ENCODE measurements at places on chromosomes 1 and 21.

GRCh38 chr1:36464605-36465393, 615 bp upstream of the MRPS15 start:
- DNase-seq: no peak

DNA sequence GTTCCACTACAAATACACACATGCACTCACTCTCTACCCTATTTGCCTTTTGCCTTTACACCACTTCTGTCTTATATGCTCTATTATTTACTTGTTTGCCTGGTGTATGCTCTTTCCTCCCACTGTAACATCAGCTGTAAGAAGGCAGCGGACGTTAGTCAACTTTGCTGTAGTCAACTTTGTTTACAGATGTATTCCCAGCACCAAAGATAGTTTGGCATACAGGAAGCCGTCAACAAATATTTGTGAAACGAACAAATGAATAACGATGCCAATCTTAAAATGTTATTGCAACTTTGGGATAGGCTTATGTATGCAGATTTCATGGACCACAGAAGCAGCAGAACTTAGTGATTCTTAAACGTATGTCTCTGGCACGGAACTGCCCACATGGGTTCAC, 138.3 kb upstream of the GALNT2 start:
- DNase-seq: no peak

- DNase-seq: no peak
Observed at GRCh38 chr1:228164561-228165371, 838 bp upstream of the IBA57 start.

DNA sequence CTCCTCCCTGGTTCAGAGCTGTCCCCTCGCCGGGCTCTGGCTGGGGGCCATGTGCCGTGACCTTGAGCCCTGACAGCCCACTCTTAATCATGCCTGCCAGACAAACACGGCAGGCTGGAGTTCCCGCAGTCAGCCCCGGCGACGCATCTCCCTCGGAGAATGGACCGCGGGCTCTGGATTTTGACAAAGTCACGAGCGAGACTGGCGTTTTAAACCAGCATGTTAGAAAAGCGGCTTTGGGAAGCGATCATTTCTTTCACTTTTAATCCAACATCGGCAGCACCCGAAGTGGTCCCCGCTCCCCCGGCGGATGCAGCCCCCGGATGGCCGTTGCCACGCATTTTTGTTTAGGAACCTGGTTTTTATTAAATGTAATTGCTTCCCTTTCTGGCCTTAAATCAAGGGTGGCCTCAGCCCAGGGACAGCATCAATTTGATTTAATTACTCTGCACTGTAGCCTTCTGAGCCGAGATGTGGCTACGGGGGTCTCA, 70.9 kb downstream of the PRDM16 start:
- DNase-seq: no peak

- DNase-seq: no peak
Observed at GRCh38 chr21:43734928-43735229, 15.9 kb downstream of the PDXK start.

DNA sequence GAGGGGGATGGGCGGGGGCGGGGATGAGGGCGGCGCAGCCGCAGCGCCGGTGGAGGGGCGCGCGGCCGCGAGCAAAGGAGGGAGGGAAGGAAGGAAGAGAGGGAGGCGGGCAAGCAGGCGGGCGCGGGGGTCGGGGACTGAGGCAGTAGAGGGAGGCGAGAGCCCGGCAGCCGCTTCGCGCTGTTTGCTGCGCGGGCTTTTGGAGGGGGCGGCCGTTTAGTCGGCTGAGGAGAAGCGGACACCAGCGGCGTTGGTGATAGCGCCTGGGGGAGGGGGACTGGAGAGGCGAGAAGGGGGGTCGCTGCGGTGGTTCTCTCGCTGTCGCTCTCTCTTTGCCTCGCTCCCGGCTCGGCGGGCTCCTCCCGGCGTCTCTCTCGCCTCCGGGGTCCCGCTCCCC, at the start of gene HS2ST1:
TSS of gene HS2ST1 (plus strand) at position 35 of the 397 bp plus-strand sequence.
- DNase-seq: no peak

GRCh38 chr21:43370091-43370658, 56.8 kb downstream of the SIK1 start:
- no peak for DNase-seq

GRCh38 chr1:207933205-207933800, 22.4 kb upstream of the CD34 start:
- no peak for DNase-seq

DNA sequence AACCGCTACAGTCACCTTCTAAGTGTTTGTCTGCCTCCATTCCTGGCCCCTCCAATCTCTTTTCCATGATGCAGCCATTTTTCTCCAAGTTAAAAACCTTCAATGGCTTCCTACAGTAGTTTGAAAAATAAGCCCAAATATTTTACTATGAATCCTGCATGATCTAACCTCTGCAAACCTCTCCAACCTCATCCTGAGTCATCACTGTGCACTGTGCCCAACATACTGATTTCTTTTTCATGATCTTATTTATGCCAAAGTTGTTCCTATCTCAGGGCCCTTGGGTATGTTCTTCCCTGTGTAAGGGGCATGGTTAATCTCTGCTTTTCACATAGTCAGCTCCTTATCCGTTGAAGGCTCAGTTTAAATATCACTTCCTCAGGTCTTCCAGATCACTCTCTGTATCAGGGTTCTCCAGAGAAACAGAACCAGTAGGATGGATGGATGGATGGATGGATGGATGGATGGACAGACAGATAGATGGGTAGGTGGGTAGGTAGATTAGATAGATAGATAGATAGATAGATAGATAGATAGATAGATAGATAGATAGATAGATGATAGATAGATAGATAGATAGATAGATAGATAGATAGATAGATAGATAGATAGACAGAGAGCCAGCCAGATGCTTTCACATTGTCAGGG, 18.1 kb upstream of the PTPN14 start:
- no peak for DNase-seq

GRCh38 chr1:216210081-216210480, 213.2 kb downstream of the USH2A start:
- DNase-seq: no peak

Measured in mesothelial cell of epicardium (in vitro differentiated cells).